ENCODE measurements at places on chromosomes 7 and 10. TPM values are rescaled to one million over a fixed set of nuclear protein-coding genes. Genes with fewer than 3 reads are reported as not detected.

The LRRN3 gene
- 0.18 TPM for total RNA-seq

The FOXP2 gene
- total RNA-seq: 2.1 TPM

The NEUROD6 gene
- total RNA-seq: not detected

The LIPJ gene
- total RNA-seq: 0.11 TPM

The FAM241B gene
- total RNA-seq: 0.37 TPM

The SFMBT2 gene
- total RNA-seq: 26.1 TPM

The FOXI2 gene
- not detected for total RNA-seq

The MYO3A gene
- total RNA-seq: not detected

The ZNF488 gene
- not detected for total RNA-seq

The BTBD16 gene
- not detected for total RNA-seq

The NODAL gene
- total RNA-seq: 0.11 TPM

The IFIT1B gene
- total RNA-seq: not detected

The PKD2L1 gene
- 0.08 TPM for total RNA-seq

The NPC1L1 gene
- 0.08 TPM for total RNA-seq

The MRPS17 gene
- 18.7 TPM for total RNA-seq

The HMX2 gene
- total RNA-seq: 19.8 TPM

The FKBP6 gene
- total RNA-seq: not detected

The OPN1SW gene
- not detected for total RNA-seq

The CTAGE4 gene
- 1.3 TPM for total RNA-seq

The IQCE gene
- total RNA-seq: 7.9 TPM

The STN1 gene
- total RNA-seq: 21.7 TPM

The THSD7A gene
- total RNA-seq: 0.03 TPM

The NAT16 gene
- not detected for total RNA-seq

The GIMAP6 gene
- total RNA-seq: 36.2 TPM

The RBP3 gene
- not detected for total RNA-seq

The TWIST1 gene
- not detected for total RNA-seq

The MAPK8 gene
- 44.5 TPM for total RNA-seq

The CALHM3 gene
- total RNA-seq: 0.16 TPM

The CPXM2 gene
- 0.67 TPM for total RNA-seq

The AQP1 gene
- 0.72 TPM for total RNA-seq

The ZNF786 gene
- total RNA-seq: 6.4 TPM

The NANOS1 gene
- total RNA-seq: 0.36 TPM

The ZNF3 gene
- total RNA-seq: 28.5 TPM
